ENCODE measurements at places on chromosomes 16 and 17.

GRCh38 chr17:75262112-75262606 lies 480 bp downstream of the MRPS7 start:
- peak; percentile 3 for DNase-seq

DNA sequence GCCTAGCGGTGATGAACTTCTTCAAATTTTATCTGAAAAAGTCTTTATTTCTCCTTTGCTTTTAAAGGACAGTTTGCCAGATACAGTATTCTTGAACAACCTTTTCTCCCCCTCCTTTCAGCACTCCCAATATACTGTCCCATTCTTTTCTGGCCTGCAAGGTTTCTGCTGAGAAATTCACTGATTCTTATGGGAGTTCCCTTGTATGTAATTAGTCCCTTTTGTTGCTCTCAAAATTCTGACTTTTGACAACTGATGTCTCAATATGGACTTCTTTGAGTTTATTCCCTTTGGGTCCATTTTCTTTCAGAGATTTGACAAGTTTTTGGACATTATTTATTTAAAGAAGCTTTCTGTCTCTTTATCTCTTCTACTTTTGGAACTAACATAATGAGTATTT lies 39.4 kb downstream of the SDR42E1 start:
- DNase-seq, result no peak

GRCh38 chr17:279331-279730 lies 73.3 kb downstream of the RPH3AL start:
- no peak for DNase-seq

DNA sequence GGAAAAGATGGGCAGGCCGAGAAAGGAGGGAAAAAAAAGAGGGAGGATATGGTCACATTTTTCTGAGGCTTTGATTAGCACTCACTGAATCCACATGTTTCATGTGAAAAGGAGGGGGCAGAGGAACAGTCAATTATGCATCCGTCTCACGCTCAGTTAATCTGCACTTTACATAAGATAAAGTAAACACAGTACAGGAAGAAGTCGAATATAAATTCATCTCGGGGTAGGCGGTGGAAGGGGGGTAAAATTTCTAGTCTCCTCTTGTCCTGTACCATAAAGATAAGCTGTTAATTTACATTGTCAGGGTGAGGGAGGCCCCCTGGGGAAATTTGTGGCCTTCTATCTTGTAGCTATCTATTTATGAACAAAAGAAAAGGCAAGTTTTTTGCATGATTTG lies 73.1 kb upstream of the CES5A start:
- no peak for DNase-seq

DNA sequence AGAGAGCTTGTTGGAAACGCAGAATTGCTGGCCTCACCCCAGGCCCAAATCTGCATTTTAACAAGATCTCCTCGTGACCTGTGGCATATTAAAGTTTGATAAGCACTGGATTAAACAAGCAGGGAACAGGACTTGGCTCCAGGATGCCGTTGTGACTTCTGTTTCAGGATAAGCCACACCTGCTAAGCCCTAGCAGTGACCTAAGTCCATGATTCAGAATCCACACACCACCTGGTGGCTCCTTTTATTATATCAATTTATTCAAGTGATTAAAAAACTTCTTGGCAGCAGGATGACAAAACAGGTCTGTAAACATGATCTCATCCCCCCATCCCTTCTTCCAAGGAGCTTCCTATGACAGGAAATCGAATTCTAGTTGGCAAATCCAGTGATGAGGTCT lies 9.1 kb downstream of the NAGPA start:
- no peak for DNase-seq

DNA sequence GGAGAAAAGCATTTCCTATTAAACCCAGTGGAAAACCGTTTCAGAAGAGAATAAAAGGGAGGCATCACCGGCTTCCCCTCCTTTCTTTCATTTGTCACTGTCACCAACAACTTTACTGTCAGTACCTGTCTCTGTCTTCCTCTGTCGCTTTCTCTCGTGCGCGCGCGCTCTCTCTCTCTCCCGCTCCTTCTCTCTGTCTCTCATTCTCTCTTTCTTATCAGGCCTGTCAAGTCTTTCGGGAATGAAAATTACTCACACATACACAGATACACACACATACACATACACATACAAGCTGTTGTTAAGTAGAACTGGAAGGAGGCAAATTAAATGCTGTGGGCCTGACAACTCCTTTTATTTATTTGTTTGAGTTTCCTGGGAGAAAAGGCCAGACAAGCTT lies 17.6 kb downstream of the MYOCD start:
- no peak for DNase-seq

- no peak for DNase-seq
These were observed 27.3 kb downstream of the ZNF778 start for GRCh38 chr16:89244754-89245153.

- DNase-seq, result peak; percentile 30
These were observed 70.2 kb downstream of the PARN start for GRCh38 chr16:14559809-14560241.

DNA sequence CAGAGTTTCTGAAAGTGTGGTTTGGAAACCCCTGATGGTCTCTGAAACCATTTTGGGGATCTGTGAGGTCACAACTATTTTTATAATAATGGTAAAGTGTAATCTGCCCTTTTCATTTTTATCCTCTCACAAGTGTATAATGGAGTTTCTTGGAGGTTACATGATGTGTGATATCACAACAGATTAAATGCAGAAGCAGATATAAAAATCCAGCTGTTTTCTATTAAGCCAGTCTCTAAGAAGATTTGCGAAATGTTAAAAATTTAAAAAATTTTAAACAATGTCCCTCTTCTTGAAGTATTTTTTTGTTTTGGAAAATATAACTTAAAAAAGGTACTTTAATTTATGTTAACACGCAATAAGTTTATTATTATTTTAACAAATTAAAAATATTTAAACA lies 48.7 kb downstream of the RPGRIP1L start:
- no peak for DNase-seq

DNA sequence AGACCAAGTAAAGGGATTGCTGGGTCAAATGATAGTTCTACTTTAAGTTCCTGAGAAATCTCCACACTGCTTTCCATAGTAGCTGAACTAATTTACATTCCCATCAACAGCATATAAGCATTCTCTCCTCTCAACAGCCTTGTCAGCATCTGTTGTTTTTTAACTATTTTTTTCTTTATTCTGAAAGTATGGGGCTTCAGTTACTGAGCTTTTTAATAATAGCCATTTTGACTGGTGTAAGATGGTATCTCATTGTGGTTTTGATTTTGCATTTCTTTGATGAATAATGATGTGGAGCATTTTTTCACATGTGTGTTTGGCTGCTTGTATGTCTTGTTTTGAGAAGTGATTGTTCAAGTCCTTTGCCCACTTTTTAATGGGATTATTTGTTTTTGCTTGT lies 2.5 kb downstream of the KRTAP2-2 start:
- DNase-seq, result no peak

DNA sequence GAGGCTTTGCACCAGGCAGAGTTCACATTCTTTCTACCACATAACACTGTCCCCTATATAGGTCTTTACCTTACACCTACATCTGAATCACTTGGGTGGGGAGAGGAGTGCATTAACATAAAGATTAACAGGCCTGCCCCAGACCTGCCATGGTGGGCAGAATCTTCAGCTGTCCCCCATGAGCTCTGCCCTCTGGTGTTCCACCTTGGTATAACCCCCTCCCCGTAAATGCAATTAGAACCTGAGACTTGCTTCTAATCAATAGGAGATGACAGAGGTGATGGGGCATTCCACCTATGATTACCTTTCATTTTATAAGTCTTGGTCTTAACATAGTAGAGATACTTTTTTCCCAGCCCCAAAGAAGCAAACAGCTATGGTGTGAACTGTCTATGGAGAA lies 20.4 kb upstream of the GRIN2A start:
- DNase-seq, result no peak

DNA sequence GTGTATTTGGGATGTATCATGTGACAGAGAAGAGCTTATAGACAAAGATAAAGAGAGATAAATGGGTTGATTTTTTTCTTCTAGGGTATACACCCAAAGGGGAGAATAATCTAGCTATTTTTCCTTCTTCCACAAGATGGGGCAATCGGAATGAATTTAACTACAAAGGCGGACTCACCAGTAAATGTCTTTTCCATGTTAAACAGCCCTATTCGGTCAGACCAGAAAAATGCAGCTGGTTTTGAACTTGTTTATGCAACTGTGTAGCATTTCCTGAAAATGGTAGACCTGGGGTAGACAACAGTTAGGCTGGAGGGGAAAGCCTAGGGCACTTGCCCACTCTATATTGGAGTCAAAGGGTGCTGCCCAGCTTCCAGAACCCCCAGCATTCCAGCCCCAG lies 477.1 kb downstream of the TOX3 start:
- DNase-seq, result no peak

GRCh38 chr16:87436225-87437172 lies 44.4 kb downstream of the MAP1LC3B start:
- no peak for DNase-seq

DNA sequence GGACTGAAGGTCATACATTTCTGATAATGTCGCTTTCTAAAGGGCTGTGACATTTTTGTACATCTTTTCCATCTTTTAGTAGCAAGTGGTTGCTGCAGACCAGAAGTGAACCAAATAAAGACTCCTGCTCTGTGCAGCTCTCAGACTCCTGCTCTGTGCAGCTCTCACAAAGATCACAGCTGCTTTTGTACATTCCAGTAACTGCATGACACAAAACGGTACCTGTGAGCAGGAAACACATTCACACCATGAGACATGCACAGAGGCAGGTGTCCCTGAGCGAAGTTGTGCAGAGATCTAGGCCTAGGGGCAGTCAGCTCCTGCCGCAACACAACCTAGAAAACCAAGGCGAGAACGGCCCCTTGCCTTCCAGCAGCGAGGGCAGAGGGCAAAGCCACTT lies 67.5 kb downstream of the KLHDC4 start:
- no peak for DNase-seq

- DNase-seq, result peak; percentile 66
These were observed at the start of gene CD300LD for GRCh38 chr17:74592087-74592990. CD300LD (minus strand) TSS chr17:74592283; CDS start chr17:74592202, 81 bp downstream.

DNA sequence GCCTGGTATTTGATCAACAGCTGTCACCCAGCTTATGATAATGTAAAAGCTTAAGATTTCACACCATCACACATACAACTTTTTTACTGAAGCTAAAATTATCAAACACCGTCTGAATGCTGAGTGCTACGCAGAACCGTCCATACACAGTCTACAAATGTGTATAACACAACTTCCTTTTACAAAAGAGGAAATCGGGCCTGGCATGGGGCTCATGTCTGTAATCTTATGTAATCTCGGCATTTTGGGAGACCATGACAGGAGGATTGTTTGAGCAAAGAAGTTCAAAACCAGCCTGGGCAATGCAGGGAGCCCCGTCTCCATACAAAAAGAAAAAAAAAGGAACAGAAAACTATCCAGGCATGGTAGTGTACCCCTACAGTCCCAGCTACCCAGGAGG lies 19.6 kb upstream of the QRICH2 start:
- DNase-seq, result peak; percentile 77

DNA sequence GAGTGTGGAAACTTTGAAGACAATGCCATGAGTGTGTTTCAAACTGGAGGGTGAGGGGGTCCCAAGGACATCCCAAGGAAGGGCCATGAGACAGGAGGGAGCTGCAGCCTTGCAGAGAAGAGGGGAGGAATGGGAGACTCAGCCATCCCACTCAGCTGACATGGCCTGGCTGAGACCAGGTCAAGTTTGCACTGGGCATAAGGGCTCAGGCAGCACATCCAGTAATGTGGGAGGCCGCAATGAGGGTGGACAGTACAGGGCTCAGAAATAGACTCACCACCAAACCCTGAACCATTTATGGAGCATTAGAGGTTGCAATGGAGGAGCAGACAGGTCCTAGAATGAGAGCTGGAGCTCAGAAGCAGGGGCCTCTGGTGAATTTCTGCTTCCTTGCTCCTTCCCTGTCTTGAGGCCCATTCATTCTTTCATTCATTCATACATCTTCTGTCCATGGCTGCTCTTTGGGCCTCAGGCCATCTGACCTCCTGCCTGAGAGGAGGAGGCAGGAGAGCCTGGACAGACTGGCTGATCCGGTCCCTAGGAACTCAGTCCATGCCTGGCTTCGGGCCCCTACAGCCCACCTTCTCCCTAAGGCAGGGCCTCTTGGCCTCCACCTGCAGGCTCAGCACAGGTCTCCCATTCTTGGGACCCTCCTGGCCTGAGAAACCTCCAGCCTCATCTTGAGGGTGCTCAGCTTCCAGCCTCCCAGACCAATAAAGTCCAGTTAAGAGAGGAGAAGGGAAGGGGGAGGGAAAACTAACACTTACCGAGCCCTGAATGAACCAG lies 70.5 kb upstream of the CDH5 start:
- no peak for DNase-seq

DNA sequence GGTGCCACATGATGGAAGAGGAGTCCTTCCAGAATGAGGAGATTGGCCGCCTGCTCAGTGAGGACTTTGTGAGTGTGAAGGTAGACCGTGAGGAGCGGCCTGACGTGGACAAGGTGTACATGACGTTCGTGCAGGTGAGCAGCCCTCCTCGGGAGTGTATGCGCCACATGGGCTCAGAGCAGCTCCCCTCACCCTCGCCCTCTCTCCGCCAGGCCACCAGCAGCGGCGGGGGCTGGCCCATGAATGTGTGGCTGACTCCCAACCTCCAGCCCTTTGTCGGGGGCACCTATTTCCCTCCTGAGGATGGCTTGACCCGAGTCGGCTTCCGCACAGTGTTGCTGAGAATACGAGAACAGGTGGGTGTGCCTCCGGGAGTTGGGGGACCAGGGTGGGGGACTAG lies 1.9 kb downstream of the SPATA20 start:
- DNase-seq, result no peak

DNA sequence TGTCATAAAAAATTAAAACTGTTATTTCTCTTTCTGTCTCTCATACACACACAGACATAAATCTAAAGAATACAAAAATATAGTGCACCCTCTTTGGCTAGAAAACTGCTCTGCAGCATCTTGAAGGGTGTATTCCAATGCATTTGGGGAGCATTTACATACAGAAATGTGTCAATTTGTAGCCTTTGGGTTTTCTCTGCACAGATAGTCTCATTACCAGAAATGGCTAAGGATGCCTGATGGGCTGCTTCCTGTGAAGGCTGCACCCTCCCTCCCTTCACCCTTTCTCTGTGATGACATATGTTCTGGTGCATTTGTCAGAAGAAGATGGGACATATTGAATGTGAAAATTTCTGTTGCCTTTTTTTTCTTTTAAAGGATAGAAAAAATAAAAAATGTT lies 1239.3 kb downstream of the CDH11 start:
- no peak for DNase-seq

GRCh38 chr16:57271867-57272495 lies 12.5 kb downstream of the PLLP start:
- DNase-seq, result no peak

- DNase-seq, result no peak
These were observed 2.3 kb downstream of the RPRML start for GRCh38 chr17:46976626-46977270.

- DNase-seq, result peak; percentile 81
These were observed 18.8 kb upstream of the GAA start for GRCh38 chr17:80082403-80083135.

DNA sequence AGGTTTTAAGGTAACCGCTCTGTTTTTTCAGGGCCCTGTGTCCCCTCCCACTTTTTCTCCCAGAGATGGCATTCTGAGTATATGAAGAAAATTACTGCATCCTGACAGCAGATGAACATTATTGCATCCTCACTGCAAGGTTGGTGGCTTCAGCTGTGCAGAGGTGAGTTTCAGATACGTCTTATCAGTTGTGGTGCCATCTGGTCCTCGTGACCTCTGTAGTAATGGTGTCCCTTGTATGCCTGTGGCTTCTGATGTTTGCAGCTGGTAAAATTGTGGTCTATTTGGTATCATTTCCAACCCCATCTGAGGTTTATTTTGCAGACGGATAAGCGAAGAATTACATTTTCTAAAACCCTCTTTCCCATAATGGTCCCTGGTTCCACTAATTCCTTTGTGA lies 417.0 kb downstream of the HS3ST3B1 start:
- no peak for DNase-seq

GRCh38 chr16:89093602-89094251 lies at the start of gene ACSF3:
ACSF3 (plus strand) TSS chr16:89093852; CDS start chr16:89100682, 6,830 bp downstream.
- DNase-seq, result peak; percentile 54
